ENCODE measurements at places on chromosomes 13 and 19.

DNA sequence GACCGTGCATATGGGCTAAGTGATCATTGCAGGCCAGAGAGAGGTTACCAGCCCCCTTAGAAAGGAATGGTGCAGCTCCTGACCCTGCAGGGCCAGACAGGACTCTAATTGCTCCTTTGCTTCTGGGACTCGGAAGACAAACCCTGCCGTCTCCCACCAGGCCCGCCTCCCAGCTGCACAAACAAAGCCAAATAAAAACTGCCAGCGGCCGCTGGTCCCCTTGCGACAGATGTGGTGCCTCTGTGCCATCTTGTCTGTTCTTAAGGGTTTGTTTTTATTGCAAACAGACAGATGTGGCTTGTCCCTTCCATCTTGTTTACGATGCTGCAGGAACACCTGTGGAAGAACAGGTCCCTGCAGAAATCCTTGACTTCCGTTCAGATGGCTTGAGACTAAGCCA, 434.4 kb upstream of the TSHZ3 start:
- DNase-seq = no peak

DNA sequence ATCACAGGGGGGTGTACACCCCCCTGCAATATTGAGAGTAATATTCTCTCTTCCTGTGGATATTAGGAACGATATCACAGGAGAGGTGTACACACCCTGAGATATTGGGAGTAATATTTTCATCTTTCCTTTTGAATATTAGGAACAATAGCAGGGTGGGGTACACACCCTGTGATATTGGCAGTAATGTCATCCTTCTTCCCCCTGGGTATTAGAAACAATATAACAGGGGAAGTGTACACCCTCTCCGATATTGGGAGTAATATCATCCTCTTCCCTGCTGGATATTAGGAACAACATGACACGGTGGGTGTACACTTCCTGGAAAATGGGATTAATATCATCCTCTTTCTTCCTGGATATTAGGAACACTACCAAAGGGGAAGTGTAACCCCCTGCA, 57.8 kb upstream of the CEACAM21 start:
- DNase-seq = no peak

DNA sequence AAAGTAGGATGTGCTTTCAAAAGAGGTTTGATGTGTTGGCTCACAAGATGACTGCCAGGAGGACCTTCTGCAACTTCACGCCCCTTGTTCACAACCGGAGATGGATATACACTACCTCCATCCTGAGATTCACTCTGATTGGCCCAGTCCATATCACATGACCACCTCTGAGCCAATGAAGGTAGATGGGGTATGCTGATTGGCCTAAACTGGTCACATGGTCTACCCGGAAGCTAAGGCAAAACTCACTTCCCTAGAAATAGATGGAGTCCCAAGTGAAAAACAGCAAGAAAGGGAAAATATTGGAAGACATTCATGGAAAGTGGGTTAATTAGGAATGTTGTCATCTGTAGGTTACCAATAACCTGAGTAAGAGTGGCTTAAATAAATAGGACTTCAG, 119.7 kb upstream of the MRI1 start:
- DNase-seq = no peak

DNA sequence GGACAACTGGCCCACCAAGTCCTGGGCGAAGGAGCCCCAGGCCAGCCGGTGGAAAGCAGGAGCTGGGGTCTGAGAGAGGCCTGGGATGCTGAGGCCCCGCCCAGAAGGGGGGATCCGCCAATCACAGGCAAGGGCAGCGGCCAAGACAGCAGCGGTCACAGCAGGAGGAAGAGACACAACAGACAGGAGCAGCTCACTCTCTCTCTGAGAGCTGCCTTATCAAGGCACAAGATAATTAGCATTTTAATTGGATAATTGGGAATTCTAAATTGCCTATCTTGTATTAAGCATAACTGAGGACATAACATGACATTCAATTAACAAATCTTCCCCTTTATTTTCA, 46.2 kb downstream of the CEBPG start:
- no peak for DNase-seq

- no peak for DNase-seq
Measured at GRCh38 chr13:94173312-94173854, 306.1 kb downstream of the DCT start.

- DNase-seq = peak; percentile 13
Measured at GRCh38 chr19:28359431-28360414, 853.2 kb downstream of the UQCRFS1 start.

- no peak for DNase-seq
Measured at GRCh38 chr13:44354884-44355283, 18.7 kb upstream of the SERP2 start.

DNA sequence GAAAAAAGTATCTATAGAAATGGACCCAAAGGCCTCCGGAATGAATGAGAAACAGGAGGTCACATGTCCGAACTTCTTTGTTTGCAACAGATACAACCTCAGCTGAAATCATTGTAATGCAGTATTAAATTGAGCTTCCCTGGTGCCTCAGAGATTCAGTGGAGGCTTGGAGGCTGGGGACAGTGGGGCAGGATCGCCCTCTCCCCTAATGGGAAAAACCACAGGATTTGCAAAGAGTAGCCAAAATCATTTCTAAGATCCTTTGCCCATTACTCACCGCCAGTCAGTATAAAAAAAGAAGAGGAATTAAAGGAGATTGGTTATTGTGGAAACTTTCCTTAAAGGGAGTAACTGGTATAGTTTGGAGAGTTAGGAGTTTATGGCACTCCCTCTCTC, 30.4 kb upstream of the IRS2 start:
- no peak for DNase-seq

- peak; percentile 88 for DNase-seq
Measured at GRCh38 chr13:101289764-101290163, 126.5 kb downstream of the NALCN start.

GRCh38 chr13:48448285-48448958, 35.5 kb upstream of the LPAR6 start:
- DNase-seq = no peak

DNA sequence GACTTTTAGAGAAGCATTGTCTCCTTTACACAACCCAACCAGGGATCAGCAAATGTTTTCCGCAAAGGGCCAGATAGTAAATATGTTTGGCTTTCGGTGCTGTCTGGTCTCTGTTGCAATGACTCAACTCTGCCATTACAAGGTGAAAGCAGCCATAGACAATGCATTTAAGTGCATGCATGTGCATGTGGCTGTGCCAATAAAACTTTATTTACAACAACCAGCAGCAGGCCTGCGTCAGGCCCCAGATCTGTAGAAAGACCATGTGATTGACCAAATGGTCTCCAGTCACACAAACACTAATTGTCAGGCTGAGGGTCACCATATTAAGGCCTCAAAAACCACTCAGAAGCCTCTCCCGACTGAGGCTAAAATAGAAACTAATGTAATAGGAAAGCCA, 8.1 kb downstream of the RAB20 start:
- DNase-seq = no peak

GRCh38 chr19:55554741-55555152, 9.4 kb upstream of the SBK3 start:
- DNase-seq = no peak

GRCh38 chr13:43614063-43614462, 172.7 kb downstream of the ENOX1 start:
- DNase-seq = no peak

- DNase-seq = no peak
Measured at GRCh38 chr19:43695985-43696704, 19.7 kb upstream of the IRGC start.

DNA sequence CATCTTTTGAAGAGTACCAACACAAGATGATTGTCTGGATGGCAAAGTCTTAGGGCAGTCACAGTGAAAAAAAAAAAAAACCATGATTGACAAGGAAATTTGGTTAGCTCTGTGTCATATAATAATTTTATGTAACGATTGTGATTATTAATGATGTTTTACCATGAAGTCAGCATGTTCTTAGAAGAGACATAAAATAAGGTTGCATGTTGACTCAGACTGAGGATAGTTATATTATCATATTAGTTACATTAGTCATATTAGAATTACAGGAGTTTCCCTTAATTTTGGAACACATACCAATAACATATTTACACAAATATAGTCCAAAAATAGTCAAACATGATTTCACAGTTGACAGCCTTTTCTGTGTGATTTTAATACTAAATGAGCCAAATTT, 5.7 kb downstream of the ZNF431 start:
- no peak for DNase-seq

DNA sequence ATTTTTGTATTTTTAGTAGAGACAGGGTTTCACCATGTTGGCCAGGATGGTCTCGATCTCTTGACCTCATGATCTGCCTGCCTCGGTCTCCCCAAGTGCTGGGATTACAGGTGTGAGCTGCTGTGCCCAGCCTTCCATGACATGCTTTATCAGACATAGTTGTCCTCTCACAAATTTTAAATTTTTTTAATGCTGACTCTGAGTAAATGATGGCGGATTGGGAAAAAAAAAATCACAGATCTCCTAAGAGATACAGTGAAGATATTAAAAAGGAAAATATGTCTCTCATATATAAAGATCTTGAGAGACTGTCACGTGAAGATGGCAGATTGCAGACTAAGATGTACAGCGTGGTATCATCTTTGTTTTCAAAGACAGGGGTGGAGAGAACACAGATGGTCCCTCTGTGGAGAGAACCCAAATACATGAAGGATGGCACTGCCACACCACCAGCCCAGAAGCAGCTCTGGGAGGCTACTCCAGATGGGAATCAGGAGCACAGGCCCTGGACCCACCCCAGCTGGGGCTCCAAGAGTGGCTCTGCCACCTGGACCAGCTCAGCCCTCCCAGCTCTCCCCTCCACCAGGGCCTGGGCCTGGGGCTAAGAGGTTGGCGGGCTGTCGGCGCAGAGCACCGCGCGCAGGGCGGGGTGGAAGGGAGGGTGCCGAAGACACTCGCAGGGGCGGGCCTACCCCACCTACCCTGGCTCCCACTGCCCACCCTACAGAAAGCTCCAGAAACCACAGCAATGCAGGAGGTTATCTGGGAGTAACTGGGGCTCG, 20.0 kb upstream of the CCNP start:
- no peak for DNase-seq

DNA sequence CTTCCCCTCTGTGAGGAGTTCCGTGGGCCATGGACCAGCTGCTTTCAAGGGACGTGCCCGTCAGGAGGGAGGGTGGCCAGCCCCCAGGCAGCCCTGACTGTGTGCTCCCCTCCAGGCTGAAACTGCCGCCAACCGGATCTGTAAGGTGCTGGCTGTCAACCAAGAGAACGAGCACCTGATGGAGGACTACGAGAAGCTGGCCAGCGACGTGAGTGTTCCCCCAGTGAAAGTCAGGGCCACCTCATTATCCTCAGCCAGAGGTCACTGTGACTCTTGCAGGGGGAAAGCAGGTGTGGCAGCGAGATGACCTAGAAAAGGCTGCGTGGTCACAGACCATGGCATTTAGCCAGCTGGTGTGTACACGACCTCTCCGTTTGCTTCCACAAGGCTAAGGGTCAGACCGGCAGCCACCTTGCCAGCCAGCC, 29.9 kb downstream of the CAPN12 start:
- DNase-seq = no peak

DNA sequence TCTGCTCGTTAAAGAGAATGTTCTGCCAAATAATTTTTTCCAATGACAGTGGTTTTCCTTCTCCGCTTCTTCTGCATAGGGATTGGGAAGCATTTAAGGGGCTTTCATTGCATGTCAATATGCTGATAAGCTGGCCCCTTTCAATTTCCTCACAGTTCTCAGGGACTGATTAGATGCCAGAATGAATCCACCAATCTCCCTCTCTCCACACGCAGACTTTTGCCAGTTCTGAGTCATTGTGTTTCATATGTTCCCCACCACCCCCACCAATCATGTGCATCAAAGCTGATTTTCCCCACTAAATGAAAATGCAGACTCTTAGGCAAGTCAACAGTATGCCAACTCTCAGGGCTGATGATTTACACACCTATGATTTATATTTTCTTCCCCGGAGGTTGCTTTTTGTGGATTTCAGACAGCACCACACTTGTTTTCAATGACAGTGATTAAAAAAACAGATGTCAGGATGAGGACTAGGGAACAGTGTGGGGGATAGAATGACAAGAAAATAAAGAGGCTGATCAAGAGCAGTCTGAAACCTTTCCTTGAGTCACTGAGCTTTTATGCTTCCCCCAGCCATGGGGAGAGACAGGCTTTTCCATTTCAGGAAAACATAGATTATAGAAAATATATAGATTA, 47.9 kb upstream of the C13orf42 start:
- no peak for DNase-seq

GRCh38 chr19:9531933-9532332, 6.5 kb downstream of the ZNF426 start:
- no peak for DNase-seq

- DNase-seq = no peak
Measured at GRCh38 chr19:35458731-35459391, 10.8 kb downstream of the FFAR2 start.

GRCh38 chr13:27104606-27105005, 67.0 kb downstream of the USP12 start:
- no peak for DNase-seq

DNA sequence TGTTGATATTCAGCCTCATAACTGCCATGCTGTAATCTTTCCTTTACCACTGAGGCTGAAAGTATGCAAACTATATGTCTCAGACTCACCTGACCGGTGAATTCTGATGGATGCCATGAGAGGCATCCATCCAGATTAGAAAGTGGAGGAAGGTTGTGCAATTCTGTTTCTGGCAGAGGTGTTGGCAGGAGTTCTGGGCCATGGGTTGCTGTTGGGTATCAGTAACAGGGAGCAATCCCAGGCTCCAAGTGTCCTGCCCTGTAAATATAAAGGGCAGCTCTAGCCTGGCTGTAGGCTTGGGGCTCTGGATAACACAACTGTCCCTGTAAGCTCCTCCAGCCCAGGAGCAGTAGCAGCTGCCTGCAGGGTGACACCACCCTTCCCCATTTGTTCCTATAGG, 77.4 kb upstream of the ABCC4 start:
- no peak for DNase-seq

DNA sequence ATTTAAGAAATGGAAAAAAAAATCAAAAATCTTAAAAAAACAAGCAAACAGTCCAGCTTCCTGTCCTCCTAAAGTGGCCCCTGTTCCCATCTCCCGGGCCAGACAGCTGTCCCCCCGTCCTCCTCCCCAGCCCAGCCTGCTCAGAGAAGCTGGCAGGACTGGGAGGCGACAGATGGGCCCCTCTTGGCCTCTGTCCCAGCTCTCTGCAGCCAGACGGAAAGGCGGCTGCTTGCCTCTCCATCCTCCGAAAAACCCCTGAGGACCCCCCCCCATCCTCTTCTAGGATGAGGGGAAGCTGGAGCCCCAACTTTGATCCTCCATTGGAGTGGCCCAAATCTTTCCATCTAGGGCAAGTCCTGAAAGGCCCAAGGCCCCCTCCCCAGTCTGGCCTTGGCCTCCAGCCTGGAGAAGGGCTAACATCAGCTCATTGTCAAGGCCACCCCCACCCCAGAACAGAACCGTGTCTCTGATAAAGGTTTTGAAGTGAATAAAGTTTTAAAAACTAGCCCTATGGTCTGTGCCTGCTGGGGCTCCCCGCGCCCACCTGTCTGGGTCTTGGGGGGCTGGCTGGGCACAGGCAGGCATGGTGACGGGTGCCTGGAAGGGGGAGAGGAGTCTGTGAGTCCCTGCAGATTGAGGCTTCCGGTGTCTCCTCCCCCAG, 3.8 kb downstream of the GADD45GIP1 start:
- no peak for DNase-seq

All from NCI-H748 treated with DMSO at 0.1 percent for 48 hours (cell line).